Activated gamma-delta T cell treated with anti-CD3 and anti-CD28 coated beads, Interleukin-2, amount 50 U/mL, for 16 hours (primary cell): ENCODE measurements at places on chromosomes 11 and 22.

DNA sequence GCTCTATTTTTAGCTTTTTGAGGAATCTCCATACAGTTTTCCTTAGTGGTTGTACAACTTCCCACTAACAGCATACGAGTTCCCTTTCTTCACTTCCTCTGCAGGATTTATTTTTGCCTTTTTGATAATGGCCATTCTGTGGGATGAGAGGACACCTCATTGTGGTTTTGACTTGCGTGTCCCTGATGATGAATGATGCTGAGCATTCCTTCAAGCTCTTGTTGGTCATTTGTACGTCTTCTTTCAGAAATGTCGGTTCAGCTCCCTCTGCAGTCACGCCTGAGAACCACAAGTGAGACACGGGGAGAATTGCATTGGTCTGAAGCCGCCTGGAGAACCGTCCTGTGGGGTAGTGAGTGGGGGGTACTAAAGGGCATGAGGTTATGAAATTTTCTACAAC is 2.0 kb upstream of the KRTAP5-10 start:
- no peak for DNase-seq

- DNase-seq: no peak
Observed at GRCh38 chr11:119306373-119306890, 10.5 kb downstream of the MCAM start.

DNA sequence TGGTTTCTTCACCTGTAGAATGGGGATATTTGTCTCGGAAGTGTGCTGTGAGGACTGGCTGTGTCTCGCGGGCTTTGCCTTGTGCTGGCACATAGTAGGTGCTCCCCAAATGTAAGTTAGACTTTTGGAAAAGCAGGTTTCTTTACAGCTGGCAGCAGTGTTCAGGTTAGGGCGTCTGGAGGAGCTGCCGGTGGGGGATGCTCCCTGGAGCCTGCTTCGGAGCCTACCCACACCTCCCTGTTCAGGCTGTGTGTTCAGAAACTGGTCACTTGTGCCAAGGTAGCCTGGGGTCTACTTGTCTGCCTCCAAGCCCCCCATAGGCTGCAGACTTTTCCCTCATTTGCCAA is 60.0 kb downstream of the OTOG start:
- DNase-seq: no peak

- no peak for DNase-seq
Observed at GRCh38 chr11:13259374-13259773, 18.2 kb upstream of the BMAL1 start.
